ENCODE measurements at places on chromosomes 2 and 18. TPM values are rescaled to one million over a fixed set of nuclear protein-coding genes. Genes with fewer than 3 reads are reported as not detected.

The UGT1A6 gene
- polyA plus RNA-seq = not detected

DNA sequence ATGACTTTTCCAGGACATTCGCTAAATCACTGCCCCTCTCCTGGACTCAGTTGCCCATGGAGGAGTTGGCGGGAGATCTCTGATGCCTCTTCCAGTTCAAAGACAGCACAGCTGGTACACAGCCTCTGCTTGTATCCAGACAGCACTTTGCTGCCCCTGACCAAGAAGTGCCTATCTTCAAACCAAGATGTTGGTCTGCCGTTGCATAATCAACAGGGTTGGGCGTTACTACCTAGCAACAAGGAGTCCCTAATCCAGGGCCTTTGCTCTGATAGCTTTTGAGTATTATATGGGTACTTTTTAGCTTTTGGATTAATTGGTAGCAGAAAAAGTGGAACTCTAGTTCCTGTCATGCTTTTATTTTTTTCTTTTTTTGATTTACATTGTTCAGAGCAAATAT lies 166.6 kb downstream of the FAM210A start:
- DNase-seq = no peak

DNA sequence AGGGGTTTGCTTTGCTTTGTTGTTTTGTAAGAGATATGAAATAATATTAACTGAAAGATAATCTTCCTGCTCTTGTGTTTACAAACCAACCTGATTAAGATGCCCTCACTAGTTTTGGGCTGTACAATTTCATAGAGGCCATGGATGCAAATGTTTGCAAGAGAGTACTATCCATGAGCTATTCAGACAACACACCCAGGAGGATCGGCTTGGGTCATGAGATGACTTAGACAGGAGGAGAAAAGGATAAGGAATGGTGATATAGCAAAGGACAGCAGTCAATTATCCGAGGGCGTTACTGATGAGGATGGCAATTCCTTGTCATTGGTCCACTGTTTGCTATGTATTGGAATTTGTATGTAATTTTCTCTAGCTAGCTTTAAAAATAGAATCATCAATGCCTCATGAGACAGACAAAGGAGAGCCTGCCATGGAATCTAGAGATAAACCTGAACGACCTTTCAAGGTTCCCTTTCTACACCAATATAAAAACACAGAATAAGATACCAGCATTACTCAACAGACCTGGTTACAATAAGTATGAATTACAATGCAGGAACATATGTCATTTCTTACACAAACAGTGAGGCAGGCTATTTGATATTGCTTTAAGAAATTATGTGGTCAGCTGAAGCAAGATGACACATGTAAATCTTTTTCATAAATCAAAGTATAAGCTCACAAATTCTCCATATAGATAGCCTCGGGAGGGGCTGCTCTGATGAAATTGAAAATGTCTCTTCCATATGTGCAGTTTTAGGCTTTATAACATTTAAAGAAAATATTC lies 54.4 kb upstream of the SOS1 start:
- no peak for DNase-seq

The SIX3 gene
- not detected for polyA plus RNA-seq

The LCT gene
- not detected for polyA plus RNA-seq

The ZDBF2 gene
- 0.72 TPM for polyA plus RNA-seq

The SCYGR1 gene
- polyA plus RNA-seq = not detected

GRCh38 chr2:15672961-15673918 lies 81.6 kb downstream of the DDX1 start:
- no peak for DNase-seq

DNA sequence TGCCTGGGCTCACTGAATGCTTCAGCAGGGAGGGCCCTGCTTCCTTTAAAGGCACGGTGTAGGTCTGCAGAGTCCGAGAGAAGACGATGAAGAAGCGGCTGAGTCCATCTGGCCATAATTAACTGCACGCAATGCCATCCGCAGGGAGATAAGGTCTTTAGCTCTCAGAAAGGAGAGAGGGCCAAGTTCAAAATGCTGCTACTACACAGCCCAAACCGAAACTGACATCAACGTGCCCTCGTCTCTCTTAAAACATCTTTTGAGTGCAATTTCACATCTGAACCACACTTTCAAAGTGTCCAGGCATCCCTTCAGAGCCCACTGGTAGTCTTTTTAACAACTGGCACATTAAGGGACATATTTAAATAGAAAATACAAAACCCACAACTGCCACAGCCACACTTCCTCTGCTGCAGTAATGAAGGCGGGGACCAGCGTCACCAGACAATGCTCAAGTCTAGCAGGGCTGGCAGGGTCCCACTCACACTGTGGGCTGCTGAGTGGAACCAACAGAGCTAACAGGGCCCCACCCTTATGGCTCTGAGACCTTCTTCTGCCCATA lies 35.8 kb downstream of the ST3GAL5 start:
- peak; percentile 33 for DNase-seq

The FLACC1 gene
- polyA plus RNA-seq = 0.88 TPM

GRCh38 chr2:150700666-150701580 lies 213.5 kb upstream of the RND3 start:
- DNase-seq = no peak

GRCh38 chr2:10030311-10030736 lies 13.0 kb upstream of the KLF11 start:
- no peak for DNase-seq

The CROCC2 gene
- polyA plus RNA-seq = not detected

GRCh38 chr18:55321265-55322177 lies 266.5 kb downstream of the TCF4 start:
- peak; percentile 95 for DNase-seq

GRCh38 chr18:61765097-61765496 lies 127.7 kb downstream of the RNF152 start:
- DNase-seq = no peak

GRCh38 chr2:80361904-80362303 lies 57.4 kb upstream of the LRRTM1 start:
- DNase-seq = no peak

The STEAP3 gene
- 5.8 TPM for polyA plus RNA-seq

The EML6 gene
- polyA plus RNA-seq = 0.07 TPM

DNA sequence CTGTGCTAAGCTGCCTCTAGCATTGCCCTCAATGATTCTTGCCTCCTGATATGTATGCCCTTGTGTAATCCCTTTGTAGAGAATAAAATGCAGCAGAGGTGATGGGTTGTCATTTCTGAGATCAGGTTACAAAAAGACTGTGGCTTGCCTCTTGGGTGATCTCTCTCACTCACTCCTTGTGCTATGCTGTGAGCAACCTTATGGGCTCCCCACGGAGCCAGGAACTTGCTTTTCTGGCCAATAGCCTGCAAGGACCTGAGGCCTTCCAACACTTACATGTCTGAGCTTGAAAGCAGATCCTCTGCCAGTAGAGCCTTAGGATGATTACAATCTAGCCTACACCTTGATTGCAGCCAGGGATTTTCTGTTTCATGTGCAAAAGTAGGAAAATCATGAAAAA lies 123.1 kb upstream of the XIRP2 start:
- no peak for DNase-seq

The AGXT gene
- 0.09 TPM for polyA plus RNA-seq

The SPDYA gene
- polyA plus RNA-seq = 0.15 TPM

Data from heart right ventricle (tissue), 16 donors.